ENCODE measurements at places on chromosomes 4 and X.

DNA sequence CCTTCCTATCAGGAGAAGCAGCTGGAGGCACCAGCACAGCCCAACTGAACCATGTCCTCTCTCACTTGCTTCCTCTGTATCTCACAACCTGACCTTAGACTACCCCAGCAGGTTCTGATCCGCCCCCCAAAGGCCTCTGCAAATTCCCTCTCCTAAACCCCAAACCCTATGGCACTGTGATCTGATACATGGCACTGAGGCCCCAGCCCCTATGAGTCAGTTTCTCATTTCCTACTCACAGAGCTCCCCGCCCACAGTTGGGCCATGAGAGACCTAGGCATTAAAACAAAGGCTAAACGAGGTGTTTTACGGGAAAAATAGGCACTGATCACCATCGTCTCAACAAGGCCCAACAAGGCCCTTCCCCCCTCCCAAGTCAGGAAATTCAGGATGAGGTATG is 19.1 kb downstream of the SASH3 start:
- DNase-seq: no peak

DNA sequence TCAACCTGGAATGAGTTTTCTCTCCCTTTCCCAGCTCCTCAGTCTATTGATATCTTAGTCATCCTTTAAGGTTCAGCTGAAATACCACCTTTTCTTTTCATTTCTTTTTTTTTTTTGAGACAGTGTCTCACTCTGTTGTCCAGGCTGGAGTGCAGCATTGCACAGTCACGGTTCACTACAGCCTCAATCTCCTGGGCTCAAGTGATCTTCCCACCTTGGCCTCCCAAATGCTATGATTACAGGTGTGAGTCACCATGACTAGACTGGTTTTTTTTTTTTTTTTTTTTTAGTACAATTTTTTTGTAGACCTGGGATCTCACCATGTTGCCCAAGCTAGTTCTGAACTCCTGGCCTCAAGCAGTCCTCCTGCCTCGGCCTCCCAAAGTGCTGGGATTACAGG is 28.9 kb downstream of the AFF1 start:
- no peak for DNase-seq

- no peak for DNase-seq
These were observed 19.5 kb upstream of the MRFAP1 start for GRCh38 chr4:6620891-6621555.

GRCh38 chr4:151824656-151825055 is 63.8 kb upstream of the GATB start:
- DNase-seq: no peak

- no peak for DNase-seq
These were observed 173.0 kb upstream of the PCDH18 start for GRCh38 chr4:137705171-137705783.

GRCh38 chr4:66591968-66592367 is 921.7 kb upstream of the EPHA5 start:
- DNase-seq: no peak

DNA sequence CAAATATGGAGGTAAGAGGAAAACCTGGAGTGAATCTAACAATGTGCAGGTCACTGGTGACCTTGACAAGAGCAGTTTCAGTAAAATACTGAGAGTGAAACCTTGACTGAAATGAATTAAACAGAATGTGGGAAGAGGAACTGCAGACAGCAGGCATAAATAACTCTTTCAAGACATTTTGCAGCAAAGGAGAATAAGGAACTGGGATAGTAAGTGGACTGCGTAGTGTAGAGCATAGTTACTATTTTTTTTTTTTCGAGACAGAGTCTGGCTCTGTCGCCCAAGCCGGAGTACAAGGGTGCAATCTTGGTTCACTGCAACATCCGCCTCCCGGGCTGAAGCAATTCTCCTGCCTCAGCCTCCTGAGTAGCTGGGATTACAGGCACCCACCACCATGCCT is 24.0 kb downstream of the RBMX start:
- no peak for DNase-seq

- no peak for DNase-seq
These were observed 44.5 kb downstream of the AASDH start for GRCh38 chr4:56342746-56343145.

DNA sequence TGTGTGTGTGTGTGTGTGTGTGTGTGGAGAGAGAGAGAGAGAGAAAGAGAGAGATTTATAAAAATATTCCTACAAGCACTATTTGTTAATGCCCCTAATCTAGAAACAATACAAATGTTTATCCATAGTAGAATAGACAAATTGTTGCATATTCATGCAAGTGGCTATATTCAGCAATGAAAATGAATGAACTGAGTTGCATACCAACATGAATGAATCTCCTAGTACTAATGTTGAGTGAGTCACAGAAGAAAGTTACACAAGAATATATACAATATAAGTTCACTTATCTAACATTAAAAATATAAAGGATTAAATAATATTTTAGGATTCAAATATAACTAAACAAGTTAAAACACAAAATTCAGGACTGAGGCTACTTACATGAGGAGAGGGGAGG is 456.8 kb upstream of the AMOT start:
- no peak for DNase-seq

- no peak for DNase-seq
These were observed 3.1 kb downstream of the MGST2 start for GRCh38 chr4:139668658-139669201.

DNA sequence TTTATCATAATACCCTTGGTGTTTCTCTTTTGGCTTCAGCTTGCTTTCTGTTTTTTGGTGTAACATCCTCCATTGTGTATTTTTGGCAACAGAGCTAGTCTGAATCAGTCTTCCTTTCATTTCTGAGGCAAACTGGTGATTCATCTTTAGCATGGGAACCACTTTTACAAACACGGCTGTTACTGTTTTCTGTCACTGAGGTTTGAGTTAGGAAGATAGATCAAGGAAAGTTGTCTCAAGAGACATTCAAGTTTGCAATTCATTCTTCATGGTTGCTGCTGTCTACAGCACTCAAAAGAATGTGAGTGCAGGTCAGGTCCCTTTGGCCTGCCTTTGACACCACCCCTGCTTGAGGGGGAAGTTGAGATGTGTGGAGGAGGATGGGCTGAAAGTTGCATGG is 36.3 kb downstream of the IL21 start:
- no peak for DNase-seq

- no peak for DNase-seq
These were observed 162.6 kb upstream of the RAPGEF2 start for GRCh38 chr4:158940271-158940670.

DNA sequence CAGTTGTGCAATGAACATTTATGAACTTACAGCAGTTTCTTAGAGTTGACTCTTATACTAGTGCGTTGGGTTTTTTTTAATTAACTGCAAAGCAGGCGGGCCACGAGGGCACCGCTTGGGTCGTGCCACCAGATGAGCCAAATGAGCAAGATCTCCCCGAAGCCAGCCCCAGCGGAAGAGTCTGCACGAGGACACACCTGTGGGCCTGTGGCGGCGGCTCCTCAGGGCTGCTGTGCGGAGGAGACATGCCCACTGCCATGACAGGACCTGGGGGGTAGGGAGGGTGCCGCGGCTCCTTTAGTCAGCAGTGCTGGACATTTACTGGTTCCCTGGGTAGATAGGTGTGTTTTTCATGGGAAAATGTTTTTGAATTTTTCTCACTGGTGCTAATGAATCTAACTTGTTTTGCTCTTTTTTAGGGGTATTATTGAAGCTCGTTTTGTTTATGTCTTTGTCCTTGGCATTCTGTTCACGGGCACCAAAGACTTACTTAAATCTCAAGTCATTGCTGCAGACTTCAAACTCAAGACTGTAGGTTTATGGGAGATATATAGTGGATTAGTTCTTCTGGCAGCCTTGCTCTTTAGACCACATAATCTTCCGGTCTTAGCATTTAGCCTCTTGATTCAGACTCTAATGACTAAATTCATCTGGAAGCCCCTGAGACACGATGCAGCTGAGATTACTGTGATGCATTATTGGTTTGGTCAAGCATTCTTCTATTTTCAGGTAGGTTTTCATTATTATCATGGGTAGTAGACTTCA is 31.2 kb downstream of the PIGG start:
- no peak for DNase-seq

DNA sequence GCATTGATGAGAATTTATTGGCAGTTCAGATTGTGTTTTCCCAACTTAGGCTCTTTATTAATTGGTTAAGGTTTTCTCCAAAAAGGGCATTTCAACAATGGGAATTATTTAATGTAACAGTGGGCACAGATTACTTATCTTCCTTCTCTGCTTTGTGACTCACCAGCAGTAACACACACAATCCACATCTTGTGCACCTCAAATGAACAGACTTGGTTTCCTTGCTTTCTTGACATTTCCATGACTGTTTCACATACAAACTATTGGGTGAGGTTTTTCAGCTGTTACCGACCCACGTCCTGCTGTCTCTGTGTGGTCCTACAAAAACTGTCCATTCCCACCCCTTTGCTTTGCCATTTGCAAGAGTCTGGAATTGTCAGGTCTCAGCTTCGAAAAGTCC is 38.1 kb downstream of the CCNI start:
- DNase-seq: no peak

- DNase-seq: no peak
These were observed 536.3 kb upstream of the HTR2C start for GRCh38 chrX:114047558-114047957.

DNA sequence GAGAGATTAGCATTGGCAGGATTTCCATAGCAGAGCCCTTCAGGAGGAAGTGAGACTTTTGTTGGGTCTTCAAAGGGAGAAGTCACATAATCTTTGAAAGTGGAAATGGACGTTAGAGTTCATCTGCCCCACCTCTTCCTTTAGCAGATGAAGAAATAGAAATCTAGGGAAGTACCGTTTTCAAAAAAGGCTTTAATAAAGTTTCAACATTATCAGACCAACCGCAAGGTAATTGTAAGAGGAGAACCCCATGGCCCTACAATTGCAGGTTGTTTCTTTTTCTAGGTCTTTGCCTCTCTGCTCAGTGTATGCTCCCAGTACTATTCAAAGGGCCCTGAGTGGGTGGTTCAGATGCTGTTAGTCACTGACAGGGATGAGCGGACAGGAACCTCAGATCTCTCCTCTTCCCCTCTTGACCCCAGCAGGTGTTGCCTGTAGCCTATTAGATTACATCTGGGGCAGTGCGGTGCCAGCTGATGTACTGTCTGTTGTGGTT is 48.6 kb upstream of the AP1S2 start:
- no peak for DNase-seq

GRCh38 chrX:46735622-46736021 is 23.3 kb downstream of the SLC9A7 start:
- DNase-seq: no peak

DNA sequence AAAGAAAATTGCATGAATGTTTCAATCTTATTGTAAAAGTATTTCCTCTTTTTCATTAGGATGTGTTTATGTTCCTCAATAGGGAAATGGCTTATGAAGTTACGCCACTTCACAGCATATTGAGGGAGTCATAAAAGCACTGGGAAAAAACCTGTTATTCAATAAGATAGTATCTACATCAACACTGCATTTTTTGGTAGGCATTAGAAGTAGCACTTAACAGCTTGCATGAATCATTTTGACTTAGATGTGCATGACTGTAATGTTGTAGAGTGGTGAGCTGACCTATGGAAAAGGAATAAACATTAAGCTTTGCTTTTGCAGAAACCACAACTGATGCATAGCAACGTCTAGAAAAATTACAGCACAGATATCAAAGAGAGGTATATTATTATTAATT is 111.2 kb upstream of the GRXCR1 start:
- no peak for DNase-seq

DNA sequence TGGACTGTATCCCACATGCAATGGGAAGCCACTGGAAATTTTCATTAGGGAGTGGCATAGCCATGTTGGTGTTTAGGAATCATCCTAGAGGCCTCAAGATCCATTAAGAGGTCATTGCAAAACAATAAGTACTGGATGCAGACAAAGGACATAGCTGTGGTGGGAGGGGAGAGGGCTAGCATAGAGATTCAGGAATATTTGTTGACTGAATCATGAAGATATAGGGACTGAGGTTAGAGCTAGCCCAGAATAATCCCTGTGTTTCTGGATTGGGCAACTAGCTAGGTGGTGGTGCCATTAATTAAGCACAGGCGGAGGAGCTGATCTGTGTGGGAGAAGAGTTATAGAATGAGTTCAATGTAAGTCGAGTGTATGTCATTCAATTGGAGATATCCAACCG is 135.0 kb downstream of the RAB28 start:
- no peak for DNase-seq

- no peak for DNase-seq
These were observed 44.5 kb downstream of the STIM2 start for GRCh38 chr4:26905172-26905571.

- DNase-seq: no peak
These were observed 45.0 kb upstream of the ADRA2C start for GRCh38 chr4:3721186-3721585.

DNA sequence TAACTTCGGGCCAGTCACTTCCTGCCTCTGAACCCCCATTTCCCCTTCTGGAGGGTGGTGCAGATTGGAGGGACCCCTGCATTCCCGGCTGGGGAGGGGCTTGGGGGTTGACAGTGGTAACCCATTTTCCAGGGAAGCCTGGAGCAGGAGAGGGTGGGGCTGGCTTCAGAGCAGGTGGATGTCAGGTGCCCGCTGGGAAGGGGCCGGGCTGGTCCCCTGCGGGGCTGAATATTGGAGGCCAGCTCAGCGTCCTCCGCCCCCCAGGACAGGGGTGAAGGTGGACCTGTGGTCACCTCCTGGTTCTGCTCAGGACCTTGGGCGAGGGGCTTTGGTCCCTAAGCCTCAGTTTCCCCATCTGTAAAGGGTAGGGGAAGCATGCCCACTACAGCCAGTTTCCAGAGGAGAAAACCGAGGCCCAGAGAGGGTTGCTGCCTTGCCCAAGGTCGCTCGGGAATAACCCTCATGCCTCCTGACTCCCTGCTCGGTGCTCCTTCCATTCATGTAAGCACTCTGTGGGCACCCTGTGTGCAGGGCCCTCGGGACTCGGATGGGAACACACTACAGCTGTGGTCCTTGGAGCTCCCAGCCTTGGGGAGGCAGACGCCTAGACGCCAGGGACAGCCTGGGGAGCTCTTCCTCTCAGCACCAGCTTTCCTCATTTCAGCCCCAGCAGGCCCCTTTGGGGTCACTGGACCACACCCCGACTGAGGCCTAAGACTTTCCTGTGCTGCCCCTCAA is 683 bp downstream of the MAN2B2 start:
- DNase-seq: no peak

DNA sequence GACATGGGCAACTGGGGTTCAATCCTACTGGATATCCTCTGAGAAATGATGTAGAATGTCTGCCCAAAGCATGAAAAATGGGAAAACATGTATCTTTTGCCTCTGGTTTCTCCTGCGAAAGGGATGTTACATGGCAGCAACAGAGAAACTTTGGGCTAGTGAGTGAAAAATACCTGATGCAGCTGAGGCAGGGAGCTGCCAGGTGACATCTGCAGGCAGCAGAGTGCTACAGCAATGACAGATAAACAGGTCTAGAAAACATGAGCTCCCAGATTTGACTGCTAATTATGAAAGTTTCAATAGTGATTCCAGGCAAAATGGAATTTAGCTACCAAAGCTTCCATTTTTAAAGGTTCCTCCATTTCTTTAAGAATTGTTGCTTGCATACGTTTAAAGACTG is 4.8 kb upstream of the CXCL1 start:
- DNase-seq: no peak

DNA sequence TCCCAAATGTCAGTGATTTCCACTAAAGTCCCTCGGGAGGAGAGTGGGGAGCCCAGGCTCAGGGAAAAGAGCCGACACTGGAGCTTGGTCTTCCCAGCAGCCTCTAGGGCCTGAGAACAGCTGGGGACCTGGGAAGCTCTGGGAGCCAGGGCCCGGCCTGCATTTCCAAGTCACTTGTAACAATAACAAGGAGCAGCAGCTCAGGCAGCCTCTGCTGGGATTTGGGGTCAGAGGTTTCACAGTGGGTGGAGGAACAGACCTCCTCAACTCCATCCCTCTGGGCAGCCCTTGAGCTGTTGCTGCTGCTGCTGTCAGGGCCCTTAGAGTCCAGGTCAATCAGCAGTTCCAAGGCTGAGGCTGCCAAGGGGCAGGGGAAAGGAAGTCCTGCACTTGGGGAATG is 11.1 kb downstream of the STARD8 start:
- peak; percentile 22 for DNase-seq
